ENCODE measurements at places on chromosomes 2 and 18.

DNA sequence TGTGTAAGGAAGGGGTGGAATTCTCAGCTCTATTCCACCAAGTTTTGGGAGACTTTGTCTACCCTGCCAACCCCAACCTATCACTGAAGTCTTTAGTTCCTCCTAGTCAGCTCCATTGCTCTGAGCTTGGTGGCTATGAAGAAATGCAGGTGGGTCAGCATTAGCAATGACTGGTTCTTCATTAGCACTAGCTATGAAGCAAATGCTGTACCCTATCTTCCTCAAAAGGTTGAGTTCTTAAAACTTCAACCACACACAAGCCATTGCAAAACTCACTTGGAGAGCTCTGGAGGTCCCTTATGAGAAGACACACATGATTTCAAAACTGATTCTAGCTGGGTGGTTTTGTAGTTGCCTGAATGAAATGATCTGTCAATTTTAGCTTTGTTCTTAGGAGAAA lies 193.8 kb downstream of the IKZF2 start:
- DNase-seq = no peak

GRCh38 chr18:11251891-11252270 lies 102.5 kb upstream of the PIEZO2 start:
- no peak for DNase-seq

DNA sequence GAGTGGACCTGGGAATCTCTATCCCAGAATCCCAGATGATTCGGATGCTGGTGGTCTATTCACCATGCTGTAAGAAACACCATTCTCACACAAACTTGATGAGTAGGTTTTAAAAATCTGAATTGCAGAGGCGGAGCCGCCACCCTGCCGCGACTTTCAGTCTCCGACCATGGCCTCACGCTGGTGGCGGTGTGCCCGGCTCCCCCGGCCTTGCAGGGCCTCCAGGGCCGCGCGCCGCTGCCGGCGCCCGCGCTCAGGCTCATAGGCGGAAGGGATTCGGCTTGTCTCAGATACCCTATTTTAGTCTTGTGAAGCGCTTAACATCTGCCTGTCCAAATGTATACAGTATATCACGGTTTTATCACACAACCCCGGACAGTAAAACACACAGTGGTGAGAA lies 2.6 kb upstream of the PPM1B start:
- DNase-seq = no peak

- DNase-seq = no peak
Measured at GRCh38 chr2:175006281-175006680, 1.1 kb upstream of the CHN1 start.

DNA sequence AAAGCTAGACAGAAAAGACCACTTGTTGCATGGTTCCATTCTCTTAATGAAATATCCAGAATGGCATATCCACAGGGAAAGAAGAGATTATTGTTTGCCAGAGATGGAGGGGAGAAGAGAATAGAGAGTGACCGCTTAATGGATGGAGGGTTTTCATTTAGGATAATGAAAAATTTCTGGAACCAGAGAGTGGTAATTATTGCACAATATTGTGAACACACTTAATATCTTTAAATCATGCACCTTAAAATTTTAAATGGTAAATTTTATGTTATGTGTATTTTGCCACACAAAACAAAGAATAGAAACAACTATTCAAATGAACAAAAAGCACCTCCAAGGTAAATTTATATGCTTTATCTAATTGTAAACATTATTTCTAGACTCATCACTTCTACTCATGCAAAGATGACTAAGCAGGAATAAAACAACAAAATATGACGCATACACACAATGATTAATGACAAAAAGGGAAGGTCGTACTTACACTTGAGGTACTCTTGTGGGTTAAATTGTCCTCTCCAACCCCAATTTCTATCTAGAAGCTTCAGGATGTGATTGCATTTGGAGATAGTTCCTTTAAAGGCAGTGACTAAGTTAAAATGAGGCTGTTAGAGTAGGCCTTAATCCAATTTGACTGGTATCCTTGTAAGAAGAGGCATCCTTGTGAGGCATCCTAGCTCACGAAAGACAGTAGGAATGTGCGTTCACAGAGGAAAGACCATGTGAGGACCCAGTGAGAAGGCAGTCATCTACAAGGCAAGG lies 18.7 kb upstream of the DHRS9 start:
- DNase-seq = no peak

DNA sequence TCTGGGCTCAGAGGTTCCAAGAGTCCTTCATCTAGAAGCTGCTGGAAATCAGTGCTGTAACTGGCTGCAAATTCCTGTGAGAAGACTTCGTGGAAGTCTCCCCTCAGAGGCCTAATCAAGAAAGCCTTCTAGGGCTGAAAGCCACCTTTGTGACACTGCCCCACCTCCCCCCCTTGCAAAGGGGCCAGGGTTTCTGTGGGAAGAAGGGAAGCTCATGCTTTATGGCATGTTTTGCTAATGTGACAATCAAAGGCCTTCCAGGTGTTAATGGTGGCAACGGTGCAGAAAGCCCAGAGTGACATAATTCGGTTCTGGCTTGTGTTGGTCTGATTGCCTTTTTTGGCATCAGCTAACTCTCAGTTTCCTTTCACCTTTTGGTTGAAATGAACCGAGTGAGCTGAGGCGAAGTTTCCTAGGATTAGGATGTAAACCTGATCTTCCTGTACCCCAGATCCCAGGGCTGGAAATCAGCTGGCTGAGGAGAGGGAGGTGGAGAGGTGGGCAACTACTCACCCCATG lies 126.9 kb upstream of the TRIB2 start:
- DNase-seq = no peak

DNA sequence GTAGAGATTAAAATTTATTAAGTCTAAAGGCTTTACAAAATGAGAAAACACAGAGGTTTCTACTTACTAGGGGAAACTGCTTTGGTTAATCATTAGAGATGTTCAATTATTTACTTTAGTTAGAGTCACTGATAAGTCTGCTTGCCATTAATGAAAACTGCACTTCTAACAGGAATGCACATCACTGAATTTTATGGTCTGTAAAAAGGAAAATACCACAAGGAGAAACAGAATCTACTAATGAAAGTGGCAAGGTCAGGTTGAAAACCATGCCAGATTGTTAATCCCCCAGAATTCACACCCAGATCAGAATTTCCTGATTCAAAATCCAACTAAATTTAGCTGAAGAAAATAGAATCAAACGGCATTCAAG lies 90.5 kb upstream of the GRB14 start:
- DNase-seq = no peak

DNA sequence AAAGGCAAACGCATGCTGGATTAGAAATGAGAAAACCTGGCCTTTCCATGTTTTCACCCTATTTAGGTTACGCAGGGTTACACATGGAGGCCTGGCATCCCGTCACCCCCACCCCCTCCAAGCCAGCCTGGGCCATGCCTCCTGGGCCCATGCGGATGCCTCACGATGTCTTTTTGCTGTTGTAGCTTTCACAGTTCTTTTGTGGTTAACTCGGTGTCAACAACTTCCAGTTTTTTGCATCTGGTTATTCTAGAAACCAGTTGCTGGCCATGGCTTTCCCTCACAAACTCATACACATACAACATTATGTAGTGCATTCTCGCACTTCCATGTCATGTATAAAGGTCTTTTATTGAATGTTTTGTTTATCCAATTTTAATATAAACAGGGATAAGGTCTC lies 204.9 kb upstream of the PXDN start:
- DNase-seq = no peak

GRCh38 chr2:218830526-218831306 lies 887 bp downstream of the PRKAG3 start:
- no peak for DNase-seq

- no peak for DNase-seq
Measured at GRCh38 chr2:20781656-20782265, 41.1 kb downstream of the LDAH start.

GRCh38 chr2:74252862-74253261 lies 54.4 kb downstream of the MTHFD2 start:
- DNase-seq = no peak

DNA sequence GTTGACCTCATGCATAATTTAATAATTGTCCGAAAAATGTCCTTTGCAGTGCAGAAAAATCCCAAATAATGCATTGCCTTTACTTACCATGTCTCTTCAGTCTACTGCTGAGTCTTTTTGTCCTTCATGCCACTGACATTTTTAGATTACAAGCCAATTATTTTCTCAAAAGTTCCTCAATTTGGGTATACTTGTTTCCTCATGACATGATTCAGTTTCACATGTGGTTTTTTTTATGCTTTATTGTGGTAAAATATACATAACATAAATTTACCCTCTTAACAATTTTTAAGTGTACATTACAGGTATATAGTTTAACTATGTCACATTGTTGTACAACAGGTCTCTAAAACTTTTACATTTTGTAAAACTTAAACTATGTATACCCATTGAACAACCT lies 81.0 kb downstream of the EPC2 start:
- DNase-seq = no peak

- DNase-seq = no peak
Measured at GRCh38 chr18:2222270-2223185, 348.8 kb downstream of the METTL4 start.

DNA sequence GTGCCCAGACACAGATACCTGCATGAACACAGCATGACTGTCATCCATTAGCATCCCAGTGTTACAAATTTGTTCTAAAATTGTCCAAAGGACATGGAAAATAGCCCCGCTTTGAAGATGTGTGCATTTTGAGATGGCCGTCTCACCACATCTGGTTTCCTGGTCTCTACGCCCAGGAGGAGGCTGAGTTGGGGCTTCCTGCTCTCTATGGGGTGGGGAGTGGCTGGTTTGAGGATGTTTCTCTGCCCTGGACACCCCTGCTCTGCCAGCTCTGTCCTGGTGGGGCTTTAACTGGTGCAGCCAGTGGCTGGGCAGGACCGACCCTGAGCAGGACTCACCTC lies 74.6 kb upstream of the SMAD7 start:
- DNase-seq = no peak

DNA sequence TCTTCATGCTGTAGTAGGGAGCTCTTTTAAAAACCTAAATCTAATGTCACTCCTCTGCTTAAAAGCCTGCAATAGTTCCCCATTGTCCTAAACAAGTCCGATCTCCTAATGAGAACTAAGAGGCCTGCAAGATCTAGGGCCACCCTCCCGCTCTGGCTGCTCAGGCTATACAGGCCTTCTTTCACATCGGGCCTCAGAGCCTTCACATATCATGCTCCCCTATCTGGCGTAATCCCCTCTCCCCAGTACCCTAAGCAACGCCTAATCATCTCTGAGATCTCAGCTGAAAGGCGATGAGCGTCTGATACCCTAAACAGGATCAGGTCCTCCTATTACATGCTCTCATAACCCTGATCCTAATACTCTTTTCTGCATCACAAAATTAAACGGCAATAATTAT lies 1.9 kb downstream of the MAP4K3 start:
- DNase-seq = no peak

- no peak for DNase-seq
Measured at GRCh38 chr2:109609352-109610024, 4.3 kb downstream of the SEPTIN10 start.

DNA sequence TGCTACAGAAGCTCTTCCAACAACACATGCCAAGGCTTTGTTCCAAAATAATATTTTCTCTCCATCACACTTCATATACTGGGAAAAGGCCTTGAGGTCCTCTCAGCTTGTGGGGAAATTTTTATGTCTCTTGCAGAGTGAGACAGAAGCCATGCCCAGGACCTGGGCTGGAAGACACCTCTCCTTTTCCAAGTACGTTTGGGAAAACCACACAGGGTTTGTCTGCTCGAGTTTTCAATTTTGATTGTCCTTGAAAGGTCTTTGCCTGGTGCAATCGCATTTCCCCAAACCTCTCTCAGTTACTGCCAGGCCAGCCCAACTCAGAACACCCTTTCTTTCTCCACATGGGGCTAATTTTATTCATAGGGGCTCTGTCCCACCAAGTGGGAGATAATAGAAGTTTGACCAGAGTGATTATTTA lies 272.2 kb downstream of the OSR1 start:
- no peak for DNase-seq

DNA sequence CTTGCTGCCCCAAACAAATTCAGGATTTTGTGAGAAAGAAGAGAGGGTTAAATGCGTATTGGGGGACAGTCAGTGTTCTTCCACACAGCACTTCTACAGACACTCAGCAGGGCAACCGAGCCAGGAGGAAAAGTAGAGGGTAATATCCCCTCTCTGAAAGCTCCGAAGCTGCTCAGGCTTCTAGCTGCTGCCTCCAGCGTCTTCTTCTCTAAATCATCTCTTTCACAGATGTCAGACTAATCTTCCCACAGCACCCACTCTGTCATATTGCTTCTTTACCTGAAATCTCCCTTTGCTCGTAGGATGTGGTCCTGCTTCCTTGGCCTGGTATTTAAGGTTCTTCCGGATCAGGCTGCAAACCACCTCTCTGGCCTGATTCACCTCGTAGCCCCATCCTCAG lies 117.6 kb upstream of the HAAO start:
- no peak for DNase-seq

DNA sequence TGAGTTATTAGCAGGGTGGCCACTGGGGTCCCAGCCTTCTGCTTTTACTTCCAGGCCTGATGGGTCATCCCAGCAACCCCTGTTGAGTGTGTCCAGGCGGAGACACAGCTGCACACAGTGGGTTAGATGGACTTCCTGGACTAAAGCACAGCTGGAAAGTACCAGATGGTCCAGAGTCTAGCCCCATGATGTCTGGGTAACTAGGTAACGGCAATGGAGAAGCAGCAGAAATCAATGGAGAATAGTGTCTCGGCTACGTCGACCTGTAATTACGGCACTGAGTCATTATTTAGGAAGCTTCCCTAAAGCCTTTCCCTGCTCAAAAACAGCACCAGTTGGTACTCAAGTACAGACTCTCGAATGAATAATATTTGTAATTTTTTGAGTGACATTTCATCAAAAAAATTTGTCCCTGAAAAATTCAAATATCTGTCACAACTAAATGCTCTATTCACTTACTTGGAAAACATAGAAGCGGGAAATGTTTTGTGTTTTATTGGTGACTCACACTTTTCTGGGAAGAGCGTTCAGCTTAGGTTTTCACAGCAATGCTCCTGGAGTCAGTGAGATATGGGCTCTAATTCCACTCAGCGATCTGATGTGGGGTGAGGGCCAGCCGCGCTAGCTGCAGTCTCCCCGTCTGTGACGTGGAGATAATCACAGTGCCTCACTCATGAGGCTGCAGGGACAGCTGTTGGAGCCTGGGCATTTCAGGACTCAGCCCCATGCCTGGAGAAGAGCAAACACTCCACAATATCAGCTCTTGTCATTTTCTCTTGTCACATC lies 16.2 kb upstream of the ARL4C start:
- no peak for DNase-seq

DNA sequence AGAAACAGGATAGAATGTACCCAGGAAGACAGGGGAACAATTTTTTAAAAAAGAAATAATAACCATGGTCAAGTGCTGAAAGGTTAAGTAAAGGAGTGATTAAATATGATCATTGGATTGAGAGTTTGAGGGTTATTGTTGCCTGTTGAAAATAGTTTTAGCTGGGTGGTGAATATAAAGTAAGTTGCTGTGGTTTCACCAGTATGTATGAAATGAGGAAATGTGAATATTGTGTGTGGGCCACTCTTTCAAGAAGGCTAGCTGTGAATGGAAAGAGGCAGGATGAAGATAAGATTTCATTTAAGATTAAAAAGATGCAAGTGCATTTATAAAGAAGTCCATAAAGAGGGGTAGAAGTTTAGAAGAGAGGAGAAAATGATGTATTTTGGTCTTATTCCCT lies 53.8 kb downstream of the GULP1 start:
- DNase-seq = no peak
